Stimulated activated CD8-positive, alpha-beta memory T cell treated with anti-CD3 and anti-CD28 coated beads, Interleukin-7, amount 100 ng/mL, for 4 hours (primary cell): ENCODE measurements at places on chromosomes 5 and 9.

DNA sequence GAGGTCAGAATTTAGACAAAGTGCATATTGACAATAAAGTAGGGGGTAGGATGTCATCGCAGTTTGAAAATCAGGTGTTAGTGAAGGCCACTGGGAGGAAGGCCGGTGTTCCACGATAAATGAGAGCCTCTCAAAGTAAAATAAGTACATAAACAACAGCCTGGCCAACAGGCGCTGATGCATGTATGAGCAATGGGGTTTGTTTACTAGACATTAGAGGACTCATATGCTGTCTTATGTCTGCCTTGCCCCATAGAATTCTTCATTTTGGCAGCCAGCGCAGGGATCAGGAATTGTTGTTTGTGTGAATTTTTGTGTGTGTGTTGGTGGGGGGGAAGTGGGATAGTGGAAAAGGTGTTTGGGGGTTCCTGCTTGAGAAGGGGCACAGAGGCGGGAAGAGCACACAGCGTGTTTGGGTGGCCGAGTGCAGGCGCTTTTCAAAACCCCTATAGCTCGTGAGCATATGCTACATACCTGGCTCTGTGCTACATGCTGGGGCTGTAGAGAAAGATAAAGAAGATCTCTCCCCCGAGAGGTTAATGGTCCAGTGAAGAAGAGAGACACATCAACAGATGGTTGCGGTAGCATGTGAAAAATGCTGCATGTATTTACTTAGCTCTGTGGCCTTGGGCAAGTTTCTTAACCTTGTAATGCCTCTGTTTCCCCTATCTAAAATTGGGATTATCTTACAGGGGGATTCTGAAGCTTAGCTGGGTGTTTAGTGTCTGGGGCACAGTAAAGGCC is 11.5 kb downstream of the SNX30 start:
- no peak for DNase-seq

DNA sequence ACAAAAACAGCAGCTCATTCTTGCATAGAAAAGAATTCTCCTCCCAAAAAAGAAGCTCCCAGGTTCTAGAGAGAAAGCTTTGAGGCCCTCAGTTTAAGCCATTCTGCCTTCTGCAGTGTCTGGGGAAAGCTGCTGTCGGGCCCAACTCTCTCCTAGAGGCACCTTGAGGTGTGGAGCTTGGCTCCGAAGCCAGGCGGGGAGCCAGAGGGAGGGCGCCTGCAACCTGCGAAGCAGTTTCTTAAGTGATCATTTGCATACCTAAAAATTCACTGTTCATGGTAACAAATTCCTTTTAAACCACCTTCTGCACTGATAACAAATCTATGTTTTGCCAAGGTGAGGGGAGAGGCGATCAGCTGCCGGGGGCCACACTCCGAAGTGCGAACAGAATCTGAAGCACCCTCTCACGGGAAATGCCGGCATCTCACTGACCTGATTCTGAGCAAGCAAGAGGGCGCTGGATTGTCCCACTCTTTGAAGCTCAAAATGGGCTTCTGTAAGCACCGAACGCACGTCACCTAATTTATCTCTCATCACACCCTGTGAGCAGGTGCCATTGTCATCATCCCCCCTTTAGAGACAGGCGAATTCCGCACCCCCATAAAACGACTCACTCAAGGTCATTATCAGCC is 86.1 kb downstream of the GTF3C4 start:
- no peak for DNase-seq

- no peak for DNase-seq
Measured at GRCh38 chr5:141716009-141716408, 34.0 kb upstream of the ARAP3 start.

DNA sequence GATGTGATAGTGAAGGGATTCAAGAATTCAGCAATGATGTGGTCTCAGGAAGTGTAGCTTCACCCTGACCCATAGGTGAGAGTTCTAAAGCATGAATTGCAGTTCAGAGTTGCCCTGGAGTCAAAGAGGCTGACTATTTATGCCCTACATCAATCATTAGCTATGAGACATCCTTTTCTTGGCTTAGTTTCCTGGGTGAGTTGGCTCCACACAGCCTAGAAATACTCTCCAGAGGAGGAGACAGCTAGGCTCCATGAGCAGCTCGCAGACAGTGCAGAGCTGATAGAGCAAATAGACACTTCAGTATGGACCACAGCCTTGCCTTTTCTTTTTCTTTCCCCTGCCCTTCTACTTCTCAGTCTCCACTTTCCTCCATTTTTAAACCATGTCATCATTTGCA is 1651.8 kb downstream of the MAT2B start:
- no peak for DNase-seq

GRCh38 chr9:89243296-89244061 is 64.9 kb upstream of the SHC3 start:
- no peak for DNase-seq

- DNase-seq: no peak
Measured at GRCh38 chr9:12719431-12719830, 26.2 kb downstream of the TYRP1 start.

- no peak for DNase-seq
Measured at GRCh38 chr9:105681724-105682123, 12.6 kb upstream of the TMEM38B start.

GRCh38 chr5:59955241-59955640 is 61.7 kb upstream of the PDE4D start:
- no peak for DNase-seq

DNA sequence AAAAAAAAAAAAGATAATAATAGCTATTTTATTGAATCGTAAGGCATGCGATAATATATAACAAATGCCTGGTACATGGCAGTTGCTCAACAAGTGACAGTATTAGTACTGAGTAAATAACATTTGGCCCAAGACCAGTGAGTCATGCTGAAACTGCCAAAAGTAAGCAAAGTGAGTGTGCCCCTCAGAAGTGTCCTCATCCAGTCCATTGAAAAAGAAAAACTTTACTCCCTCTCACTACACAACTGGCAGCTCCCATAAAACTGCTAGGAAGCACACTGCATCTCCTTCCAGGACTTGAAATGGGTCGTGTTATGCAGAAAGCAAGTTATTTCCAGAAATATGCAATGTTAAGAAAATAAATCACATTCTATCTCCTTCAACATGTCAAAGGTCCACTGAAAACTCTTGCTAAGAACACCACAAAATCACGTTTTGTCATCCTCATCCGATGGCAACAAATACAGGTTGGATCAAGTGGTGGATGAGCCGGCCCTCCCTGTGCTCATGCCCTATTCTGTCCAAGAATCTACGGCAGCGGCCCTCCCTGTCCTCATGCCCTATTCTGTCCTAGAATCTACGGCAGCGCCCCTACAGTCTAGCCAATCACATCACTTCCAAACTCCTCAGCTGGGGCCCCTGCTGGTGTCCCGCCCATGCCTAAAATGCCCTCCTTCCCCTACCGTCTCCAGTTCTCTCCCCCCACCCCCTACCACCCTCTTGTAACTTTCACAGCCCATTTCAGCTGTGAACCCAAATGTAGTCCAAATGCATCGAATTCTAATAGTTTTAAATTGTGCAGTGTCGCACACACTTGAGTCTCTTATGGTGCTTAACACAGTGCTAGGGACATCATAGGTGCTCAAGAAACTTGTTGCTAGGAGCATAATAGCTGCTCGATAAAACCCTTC is 12.5 kb downstream of the PTCH1 start:
- no peak for DNase-seq

- no peak for DNase-seq
Measured at GRCh38 chr5:65721050-65721719, 724 bp downstream of the SGTB start.

- DNase-seq: peak; percentile 92
Measured at GRCh38 chr5:163459819-163460561, at the start of gene NUDCD2. Gene NUDCD2 (minus strand): TSS chr5:163460102. CDS start chr5:163460050, 52 bp downstream.

- no peak for DNase-seq
Measured at GRCh38 chr9:128696923-128697707, 5.2 kb upstream of the PKN3 start.

DNA sequence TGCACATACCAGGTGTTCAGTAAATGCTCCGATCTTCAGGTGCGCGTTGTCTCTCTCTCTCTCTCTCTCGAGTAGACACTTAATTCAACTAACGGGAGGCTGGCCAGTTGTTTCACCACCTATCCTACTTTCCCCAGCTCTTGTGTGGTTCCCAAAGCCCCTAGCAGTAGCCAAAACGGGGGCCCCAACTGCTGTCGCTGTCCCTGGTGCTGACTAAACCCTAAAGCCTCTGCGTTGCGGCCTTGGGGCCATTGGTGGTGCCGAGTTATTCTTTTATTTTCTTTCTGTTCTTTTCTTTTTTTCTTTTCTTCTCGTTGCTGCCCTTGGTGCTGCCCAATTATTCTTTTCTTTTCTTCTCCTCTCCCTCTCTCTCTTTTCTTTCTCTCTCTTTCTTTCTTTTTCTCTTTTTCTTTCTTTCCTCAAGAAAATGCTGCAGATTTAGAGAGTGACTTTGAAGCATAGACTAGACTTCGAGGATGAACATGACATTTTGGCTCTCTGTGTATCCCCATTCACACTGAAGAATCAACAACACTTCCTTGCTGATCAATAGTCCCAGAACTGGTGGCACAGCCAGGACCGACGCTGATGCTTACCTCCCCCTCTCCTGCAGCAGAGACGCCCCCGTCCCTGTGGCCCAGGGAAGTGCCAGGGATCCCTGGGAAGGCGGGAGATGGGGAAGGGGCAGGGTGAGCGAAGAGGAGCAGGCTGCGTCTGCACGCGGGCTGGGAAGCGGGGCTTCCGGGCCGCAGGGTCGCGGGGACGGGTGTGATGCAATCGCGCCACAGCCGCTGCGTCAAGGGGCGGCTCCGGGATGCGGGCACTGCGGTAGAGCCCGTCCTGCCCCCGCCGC is at the start of gene FBLL1:
Gene FBLL1, plus strand, starts transcription at position 785 of the 853 bp plus-strand sequence. CDS start 200 bp downstream, outside the sequence.
- DNase-seq: no peak

- DNase-seq: no peak
Measured at GRCh38 chr5:163995206-163995605, 489.8 kb downstream of the MAT2B start.

DNA sequence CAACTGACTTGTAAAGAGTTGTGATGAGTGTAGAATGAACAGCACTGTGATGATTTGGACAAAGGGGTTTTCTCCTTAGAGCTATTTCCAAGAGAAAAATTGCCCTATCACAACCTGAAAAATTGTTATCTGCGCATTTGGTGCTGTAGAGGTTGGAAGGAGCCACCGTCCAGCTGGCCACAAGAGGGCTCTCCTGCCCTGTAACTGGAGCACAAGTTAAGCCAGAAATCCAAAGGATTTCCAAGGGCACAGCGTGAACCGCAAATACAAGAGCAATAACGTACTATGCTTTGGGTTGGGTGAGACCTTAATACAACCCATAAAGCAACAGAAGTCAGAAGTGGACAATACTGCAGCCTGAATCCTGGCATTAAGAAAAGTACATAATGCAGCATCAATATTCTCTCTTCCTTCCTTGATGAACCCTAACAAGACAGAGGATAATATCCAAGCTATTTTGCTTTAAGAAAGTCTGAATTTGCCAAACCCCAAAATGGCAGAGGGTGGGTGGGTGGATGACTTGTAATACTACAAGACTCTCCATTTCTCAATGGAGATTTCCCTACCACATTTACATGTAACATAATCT is 56.8 kb upstream of the SMIM32 start:
- no peak for DNase-seq

- no peak for DNase-seq
Measured at GRCh38 chr5:169695025-169695625, 58.0 kb downstream of the DOCK2 start.

DNA sequence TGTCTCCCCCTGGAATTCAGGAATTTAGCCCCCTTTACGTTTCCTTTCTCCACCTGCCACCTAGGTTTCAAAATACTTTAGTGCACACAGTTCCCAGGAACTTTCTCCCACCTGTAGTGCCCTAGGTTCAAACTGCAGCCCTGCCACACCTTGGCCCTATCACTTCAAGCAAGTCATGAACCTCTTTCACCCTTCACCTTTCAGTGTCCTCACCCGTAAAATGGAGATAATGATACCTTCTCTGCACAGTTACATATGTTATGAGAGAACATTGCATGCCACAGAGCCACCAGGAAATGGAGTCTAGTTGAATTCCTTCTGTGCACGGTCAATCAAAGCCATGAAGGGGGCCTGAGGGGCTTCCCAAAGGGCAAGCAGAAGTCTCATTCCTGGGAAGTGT is 9.8 kb upstream of the EEIG1 start:
- DNase-seq: no peak

DNA sequence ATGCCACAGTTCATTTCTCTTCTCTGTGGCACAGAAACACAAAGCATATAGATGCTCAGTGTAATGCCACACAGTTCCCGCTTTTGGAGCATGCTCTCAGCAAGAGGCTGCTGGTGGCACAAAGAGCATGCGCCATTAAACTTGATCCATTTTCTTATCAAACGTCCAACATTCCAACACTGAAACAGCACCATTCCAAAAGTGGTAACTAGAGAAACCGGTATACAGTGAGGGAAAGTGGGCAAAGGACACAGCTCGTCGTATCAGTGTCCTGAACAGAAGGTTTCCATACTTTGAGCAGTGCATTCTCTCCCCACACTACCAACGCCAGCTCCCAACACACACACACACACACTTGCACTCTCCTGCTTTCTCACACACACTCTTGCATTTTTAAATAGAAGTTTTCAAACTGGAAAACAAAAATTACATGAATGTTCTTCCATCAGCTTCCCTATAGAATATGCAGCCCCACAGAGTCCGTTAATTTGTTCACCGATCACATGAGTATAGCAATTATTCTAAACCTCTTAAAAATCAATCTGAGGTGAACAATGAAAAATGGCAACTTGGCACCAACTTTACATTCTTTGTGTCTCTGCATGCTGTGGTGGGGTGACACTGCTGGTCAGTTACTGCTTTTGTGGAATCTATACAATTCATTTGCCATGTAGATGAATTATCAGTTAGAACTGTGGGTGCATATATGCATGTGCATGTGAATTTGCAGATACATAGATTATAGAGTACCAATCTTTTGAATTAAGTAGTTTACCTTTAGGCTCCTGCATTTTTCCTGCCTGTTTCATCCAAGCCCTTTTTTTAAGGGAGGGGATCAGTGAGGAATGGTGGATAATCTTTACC is 5.7 kb downstream of the NFIB start:
- DNase-seq: no peak

DNA sequence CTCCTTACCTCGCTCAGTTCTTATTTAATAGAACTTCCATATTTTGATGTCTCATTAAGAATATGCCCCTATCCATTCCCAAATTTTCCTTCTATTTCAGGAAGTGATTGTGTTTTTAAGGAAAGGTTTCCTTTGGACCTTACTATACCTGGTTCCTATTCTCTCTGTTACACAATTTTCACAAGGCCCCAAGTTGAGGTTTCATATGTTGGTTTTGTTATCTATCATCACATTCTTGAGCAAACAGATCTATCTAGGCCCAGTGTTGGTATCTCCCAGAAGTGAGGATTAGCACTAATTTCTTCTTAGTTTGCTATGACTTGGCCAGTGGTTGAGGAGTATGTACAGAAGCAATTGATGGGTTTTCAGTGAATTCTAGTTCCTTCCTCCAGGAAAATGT is 41.5 kb downstream of the ALG2 start:
- no peak for DNase-seq

DNA sequence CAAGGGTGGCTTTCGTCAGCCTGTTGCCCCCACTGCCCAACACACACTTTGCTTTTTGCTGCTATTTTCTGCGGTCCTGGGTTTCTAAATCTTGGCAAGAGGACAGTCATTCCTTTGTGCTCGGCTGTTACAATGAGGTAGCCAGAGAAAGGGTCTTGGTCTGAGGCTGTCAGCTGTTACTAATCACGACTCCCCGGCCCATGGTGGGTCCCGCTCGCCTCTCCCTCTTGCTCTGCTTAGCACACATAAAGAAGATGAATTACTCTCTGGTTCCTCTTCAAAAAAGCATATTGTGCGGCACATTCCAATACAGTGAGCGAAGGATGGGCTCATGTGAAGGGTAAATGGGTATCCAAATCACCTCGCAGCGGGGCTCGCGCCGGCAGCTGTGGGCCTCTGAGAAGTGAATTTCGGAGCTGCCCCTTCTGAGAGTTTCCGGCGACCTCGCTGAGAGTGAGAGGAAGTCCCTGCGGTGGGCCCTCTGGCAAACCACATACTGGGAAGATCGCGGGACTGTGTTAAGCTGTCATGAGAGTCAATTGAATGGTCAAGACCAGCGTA is 56.0 kb downstream of the SLC1A3 start:
- DNase-seq: no peak
